Kidney epithelial cell (primary cell): ENCODE measurements at places on chromosomes 3 and 15.

- DNase-seq, result no peak
These were observed 1120.0 kb downstream of the IGSF11 start for GRCh38 chr3:117914540-117915100.

GRCh38 chr3:38000242-38000916, 9.8 kb downstream of the VILL start:
- DNase-seq, result no peak

- DNase-seq, result no peak
These were observed 876 bp downstream of the PLSCR1 start for GRCh38 chr3:146543461-146544001.

DNA sequence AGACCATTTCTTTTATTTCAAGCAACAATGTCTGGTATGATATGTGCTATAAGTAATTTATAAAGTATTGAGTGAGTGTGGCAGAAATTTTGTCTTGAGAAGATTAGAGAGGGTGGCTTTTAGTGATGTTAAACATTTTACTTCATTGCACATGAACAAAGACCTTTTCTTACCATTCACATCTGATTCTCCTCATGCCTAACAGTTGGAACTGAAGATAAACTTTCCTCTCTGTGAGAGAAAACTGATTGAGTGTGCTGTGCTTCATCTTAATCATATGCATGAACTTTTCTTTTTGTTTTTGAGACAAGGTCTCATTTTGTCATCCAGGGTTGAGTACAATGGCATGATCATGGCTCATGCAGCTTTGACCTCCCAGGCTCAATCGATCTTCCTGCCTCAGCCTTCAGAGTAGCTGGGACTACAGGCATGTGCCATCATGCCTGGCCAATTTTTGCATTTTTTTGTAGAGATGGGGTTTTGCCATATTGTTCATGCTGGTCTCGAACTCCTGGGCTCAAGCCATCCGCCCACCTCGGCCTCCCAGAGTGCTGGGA, 377.7 kb upstream of the GOLIM4 start:
- no peak for DNase-seq

GRCh38 chr3:134897391-134898141, 102.5 kb downstream of the EPHB1 start:
- DNase-seq, result no peak

DNA sequence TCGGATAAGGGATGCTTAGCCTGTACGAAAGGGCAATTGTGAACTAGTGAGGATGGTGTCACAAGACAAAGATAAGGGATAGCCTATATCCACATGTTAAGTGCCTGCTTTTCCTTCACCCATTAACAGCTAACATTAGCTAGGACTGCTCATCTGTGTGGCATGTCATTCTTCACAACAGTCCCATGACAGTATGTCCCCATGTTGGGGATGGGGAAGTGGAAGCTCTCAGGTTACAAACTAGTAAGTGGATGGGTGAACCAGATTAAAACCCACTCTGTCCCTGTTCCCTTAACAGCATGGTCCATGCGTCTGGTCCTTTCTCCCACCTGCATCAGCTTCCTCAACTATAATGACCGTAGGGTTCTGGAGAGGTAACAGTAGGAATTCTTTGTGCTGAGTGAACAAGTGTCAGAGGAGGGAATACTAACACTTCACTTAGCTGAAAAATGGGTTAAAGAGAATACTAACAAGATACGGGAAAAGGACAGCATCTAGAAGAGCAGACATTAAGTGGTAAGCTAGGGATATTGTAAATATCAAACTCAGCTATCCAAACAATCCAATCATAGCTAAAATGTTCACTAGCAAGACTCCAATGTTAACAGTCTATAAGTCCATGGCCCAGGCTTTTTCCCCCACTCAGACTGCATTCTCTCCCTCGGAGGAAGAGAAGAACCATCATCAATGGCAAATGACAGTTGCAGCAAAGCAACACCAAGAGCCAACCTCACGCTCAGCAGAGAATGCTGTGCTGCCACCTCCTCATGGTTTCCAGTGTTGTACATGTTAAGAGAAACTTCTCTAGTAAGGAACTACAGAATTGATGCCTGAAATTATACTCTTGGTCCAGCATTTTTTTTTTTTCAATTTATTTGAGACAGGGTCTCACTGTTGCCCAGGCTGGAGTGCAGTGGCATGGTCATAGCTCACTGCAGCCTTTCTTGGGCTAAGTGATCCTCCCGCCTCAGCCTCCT, 5.0 kb downstream of the RPLP1 start:
- no peak for DNase-seq

GRCh38 chr15:78097667-78098066, 5.3 kb downstream of the SH2D7 start:
- DNase-seq, result no peak

GRCh38 chr3:144314946-144315345, 343.3 kb downstream of the DIPK2A start:
- no peak for DNase-seq

GRCh38 chr15:94815110-94815731, 583.9 kb downstream of the MCTP2 start:
- no peak for DNase-seq

DNA sequence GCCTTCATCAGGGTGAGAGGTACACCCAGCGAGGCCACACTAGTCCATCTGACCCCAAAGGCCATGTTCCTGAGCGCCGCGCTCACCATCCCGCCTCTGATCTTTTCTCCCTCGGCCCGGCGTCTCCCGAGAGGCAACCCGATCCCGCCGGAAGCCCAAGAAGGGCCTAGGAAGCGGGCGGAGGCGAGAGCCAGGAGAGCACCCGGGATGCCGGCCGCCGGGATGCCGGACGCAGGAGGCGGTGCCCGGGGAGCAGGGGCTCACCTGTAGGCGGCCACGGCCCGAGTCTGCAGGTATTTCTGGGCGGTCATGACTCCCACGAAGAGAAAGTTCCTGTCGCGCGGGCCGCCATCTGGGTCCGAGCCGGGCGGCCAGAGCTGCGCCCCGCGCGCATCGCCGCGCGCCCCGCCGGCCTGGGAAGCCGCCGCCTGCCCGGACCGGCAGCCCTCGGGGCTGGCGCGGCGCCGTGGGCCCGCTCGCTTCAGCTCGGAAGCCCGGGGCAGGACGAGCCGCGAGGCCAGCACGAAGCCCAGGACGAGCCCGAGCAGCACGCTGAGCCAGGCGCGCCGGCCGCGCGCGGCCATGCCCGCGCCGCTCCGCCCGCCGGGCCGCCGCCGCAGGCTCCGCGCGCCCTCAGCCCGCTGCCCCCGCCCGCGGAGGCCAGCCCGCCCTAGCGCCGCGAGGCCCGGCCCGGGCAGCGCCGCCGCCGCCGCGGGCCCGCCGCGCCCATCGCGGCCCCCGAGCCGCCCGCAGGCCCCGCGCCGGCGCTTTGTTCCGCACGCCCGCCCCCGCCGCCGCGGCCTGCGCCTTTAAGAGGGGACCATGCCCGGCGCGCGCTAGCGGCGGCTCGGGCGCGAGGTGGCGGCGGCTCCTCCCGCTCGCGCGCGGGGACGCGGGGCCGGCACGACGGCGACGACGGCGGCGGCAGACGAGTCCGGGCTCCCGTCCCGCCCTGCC, 697 bp downstream of the CHSY1 start:
- no peak for DNase-seq

DNA sequence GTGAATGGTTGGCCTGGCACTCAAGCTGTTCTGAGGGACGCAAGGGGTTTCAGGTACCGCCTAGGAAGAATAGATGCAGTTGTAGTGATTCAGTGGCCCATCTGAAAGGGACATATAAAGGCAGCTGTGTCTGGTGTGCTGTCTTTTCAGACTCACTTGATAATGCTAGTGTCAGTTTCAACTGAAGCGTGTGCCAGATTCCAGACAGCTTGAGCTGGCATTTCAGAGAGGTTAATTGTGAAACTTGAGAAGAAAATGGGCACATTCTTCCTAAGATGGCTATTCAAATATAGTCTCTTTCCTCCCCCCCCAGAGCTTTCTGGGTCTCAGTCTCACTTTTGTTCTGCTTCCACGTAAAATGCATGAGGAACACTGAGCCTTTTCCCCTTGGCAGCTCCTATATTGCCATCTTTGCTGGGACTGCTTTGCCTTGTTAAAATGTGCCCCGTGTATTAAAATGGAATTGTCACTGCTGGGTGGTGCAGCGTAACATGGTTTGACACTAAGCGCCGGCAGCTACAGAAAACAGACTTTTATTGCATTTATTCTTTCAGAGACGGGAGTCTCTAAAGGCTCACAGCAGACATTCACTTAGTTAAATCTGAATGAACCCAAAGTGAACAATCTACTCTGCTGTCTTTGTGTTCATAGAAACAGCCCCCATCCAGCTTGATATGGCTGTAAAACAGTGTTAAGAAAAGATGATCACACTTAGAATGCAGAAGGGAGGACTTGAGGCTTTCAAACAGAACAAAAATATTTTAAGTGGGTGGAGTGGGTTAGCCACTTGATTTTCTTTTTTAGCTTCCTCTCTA, 478.7 kb downstream of the RBMS3 start:
- no peak for DNase-seq

DNA sequence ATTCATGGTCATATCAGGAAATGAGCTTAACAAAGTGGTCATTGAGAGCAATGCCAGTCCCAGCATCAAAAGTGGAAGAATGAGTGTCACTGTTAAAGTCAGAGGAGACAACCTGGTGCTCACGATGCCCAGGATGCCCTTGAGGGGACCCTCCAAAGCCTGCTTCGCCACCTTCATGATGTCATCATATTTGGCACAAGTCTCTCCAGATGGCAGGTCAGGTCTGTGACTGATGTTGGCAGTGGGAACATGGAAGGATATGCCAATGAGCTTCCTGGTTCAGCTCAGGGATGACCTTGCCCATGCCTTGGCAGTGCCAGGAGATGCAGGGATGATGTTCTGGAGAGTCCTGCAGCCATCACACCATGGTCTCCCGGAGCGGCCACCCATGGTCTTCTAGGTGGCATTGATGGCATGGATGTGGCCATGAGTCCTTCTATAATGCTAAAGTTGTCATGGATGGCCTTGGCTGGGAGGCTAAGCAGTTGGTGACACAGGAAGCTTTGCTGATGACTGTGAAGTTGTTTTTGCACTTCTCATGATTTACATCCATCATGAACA, 344.9 kb downstream of the SLC9A9 start:
- DNase-seq, result no peak

GRCh38 chr3:63921741-63922482, 9.7 kb upstream of the SCAANT1 start:
- DNase-seq, result no peak

- no peak for DNase-seq
These were observed 6.3 kb downstream of the ADAMTS17 start for GRCh38 chr15:100335335-100335999.

GRCh38 chr3:13021141-13022114, 51.8 kb downstream of the IQSEC1 start:
- no peak for DNase-seq

DNA sequence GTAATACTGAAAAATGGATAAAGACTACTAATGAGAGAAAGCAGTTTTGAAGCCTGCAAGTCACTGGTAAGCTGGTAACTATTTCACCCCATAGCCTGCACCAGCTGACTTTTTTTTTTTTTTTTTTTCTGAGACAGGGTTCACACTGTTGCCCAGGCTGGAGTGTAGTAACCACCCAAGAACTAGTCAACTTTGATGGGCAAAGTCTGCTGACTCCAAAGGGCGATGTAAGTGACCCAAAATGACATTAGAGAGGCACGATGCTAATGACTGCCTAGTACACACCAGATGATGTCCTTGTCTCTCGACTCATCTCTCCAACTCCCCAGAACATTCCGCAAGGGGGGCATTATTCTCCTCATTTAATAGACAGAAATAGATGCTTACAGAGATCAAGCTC, 12.9 kb upstream of the TMEM41A start:
- no peak for DNase-seq

GRCh38 chr3:11601446-11602238, 42.1 kb downstream of the VGLL4 start:
- DNase-seq, result no peak

DNA sequence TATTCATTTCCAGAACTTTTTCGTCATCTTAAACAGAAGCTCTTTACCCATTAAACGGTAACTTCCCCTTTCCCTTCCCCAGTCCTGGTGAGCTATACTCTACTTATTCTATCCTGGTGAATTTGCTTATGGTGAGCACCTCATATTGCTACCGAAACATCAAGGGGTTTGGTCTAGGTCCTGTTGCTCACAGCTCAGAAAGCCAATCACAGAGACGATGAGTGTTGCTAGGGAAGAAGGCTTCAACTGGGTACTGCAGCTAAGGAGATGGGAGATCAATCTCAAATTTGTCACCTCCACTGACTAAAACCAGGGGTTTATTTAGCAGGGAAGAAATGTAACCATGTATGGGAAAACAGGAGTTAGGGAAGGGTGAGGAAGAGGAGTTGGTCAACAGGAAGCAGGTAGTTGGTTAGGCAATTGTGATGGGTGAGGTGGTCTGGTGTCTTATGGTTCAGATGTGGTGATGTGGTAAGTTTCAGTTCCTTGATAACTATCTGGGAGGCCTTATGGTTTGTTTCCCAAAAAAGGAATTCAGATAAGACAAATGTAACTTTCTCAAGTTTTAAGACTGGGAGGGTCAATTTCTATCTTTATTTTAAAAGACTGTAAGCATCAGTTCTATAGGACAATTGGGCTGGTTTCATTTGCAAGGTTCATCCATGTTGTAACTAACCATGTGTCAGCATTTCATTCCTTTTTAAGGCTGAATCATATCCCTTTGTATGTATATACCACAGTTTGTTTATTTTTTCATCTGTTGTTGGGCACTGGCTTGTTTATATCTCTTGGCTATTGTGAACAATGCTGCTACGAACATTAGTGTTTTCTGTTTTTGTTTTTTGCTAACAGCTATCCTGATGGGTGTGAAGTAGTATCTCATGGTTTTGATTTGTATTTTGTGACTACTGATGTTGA, 24.3 kb downstream of the ARHGAP11B start:
- no peak for DNase-seq

DNA sequence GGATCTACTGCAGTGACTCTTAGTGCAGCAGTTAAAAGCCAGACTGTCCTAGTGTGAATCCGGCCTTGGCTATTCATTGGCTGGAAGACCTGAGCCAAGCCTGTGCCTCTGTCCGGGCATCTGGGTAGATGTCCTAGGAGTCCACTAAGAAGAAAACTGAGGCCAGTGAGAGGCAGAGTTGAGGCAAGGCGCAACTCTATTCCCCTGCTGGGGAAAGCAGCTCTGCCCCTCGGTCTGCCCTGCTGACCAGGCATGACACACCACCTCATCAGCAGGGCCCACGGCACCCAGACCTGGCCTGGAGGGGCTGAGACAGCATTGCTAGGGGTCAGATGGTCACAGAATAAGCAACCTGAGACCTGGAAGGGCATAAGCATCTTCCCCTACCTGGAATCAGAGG, 46.7 kb upstream of the ABHD2 start:
- no peak for DNase-seq

- no peak for DNase-seq
These were observed 42.4 kb downstream of the RASA2 start for GRCh38 chr3:141529256-141529655.

DNA sequence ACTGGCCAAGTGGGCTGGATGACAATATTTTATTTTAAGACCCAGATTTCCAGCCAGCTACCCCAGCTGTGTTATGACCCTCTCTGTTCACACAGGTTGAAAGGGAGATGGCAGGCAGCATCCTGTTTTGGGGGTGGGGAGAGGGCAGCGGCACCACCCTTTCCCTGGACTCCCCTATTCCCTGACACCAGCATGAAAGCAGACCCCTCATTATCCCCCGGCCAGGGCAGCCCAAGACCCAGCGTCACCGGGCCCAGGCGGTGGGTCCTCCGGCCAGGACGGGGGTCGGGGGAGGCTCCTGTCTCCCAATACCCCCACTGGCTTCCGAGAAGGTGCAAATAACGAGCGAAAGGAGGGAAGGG, 127.6 kb upstream of the MEF2A start:
- no peak for DNase-seq

- peak; percentile 10 for DNase-seq
These were observed 1264.3 kb upstream of the ALCAM start for GRCh38 chr3:104102386-104102785.

- DNase-seq, result peak; percentile 42
These were observed 178.3 kb downstream of the UACA start for GRCh38 chr15:70584838-70585706.
